Activated CD4-positive, alpha-beta T cell treated with anti-CD3 and anti-CD28 coated beads, Interleukin-2, Interleukin-6, amounts not matched to agents 100 ng/mL and 50 ng/mL, durations not matched to agents 16 hours and 8 hours (primary cell): ENCODE measurements at places on chromosomes 4 and X.

- DNase-seq: no peak
These were observed 1.5 kb downstream of the SNCA start for GRCh38 chr4:89835413-89835812.

DNA sequence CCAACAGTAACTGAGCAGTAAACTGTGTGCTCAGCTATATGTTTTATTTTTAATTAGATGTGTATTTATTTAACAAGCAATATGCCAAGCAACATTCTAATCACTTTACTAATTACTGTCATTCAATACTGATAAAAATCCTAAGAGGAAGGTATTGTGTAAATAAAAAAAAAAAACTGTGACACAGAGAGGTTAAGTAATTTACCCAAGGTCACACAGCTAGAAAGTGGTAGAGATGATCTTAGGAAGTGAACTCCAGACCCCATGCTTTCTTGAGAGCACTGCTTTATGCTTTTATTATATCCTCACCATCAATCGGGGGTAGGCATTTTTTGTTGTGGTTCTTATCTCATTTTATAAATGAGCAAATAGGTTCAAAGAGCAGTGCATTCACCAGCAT is 417.1 kb downstream of the RAB28 start:
- no peak for DNase-seq

- no peak for DNase-seq
These were observed 41.6 kb downstream of the TMA16 start for GRCh38 chr4:163536091-163536490.

DNA sequence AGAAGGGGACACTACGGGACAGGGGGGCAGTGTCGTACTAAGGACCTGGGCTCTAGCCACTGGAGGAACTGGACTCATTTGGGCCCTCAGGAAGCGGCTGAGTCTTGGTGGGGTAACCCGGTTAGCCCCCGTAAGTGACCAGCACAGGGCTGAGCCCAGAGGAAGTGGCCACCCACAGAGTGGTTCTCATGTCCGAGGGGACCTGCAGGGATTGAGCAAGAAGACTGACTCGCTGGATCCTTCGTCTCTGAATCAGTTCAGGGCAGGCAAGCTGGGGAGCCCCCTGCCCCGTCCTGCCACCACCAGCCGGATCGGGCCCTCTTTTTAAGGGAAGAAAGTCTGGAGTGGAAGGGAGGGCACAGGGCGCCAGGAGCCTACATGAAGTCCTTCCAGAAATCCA is 719 bp upstream of the BGN start:
- no peak for DNase-seq

GRCh38 chr4:139524062-139524631 is 31.9 kb downstream of the SETD7 start:
- DNase-seq: no peak

DNA sequence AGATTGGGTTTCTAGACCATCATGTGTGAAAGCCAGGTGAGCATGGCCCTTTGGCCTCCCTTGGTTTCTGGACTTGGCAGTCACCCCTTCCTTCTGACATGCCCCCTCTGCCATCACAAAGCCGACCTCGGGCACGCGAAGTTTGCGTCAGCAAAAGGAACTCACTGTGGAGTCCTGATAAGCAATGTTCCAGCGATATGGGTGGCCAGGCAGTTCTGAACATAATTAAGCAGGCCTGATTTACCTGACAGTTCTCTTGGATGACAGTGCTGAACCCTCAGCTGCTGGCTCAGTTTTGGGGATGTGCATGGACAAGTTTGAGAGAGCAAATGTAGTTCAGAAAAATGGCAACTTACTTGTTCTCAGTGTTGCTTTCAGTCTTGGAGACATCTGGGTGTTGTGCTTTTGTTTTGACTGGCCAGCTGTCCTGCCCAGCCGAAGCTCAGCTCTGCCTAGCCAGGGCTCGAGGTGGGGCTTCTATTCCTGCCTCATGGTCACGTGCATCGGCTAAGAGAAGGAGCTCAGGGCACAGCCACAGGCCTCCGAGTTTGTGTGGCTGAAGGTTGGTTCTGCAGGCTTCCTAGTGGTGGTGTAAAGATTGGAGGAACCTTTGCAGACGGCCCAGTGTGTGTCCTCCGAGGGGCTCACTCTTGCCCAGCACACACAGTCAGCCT is 78.3 kb downstream of the CLDN34 start:
- DNase-seq: no peak

DNA sequence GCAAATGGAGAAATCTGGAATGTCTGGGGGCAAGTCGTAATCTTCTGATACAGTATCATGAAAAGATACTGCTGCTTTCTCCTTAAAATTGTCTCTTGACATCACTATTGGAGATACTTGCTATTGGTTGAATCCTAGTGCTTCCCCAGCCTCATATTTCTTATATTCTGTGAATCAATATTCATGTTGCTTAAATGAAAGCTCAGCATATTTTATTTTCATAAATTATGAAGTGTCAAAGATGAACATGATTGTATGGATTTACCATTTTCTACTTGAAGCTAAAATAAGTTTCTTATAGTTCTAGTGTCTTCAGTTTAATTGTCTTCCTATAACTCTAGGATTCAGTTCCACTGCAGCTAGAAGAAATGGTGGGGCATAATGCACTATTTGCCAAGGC is 29.6 kb upstream of the MBNL3 start:
- DNase-seq: no peak
